ENCODE measurements at places on chromosomes 6 and 20.

DNA sequence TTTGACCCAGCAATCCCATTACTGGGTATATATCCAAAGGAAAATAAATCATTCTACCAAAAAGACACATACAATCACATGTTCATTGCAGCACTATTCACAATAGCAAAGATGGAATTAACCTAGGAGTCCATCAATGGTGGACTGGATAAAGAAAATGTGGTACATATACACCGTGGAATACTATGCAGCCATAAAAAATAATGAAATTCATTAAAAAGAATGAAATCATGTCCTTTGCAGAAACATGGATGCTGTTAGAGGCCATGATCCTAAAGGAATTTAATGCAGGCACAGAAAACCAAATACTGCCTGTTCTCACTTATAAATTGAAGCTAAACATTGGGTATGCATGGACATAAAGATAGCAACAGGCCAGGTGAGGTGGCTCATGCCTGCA lies 61.9 kb upstream of the BMP6 start:
- DNase-seq: no peak

DNA sequence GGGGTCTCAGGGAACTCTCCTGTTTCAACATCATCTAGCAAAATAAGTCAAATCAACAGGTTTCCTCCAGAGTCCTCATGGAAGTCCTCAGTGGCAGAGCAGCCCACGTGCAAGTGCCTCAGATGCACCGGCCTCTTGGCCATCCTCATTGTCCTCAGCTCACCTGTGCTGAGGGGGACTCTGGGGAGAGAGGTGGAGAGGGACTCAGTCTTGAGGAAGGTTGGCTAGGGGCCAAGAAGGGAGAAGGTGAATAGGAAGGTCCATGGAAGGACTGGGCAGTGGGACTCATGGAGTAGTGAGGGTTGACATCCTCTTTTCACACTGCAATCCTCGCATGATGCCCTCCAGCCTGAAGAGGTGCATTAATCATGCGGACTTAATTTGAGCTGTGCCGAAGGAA lies 77.9 kb upstream of the DUSP22 start:
- DNase-seq: no peak

GRCh38 chr6:148723484-148723883 lies 23.3 kb upstream of the UST start:
- no peak for DNase-seq

- no peak for DNase-seq
Observed at GRCh38 chr6:86459978-86460377, 477.4 kb upstream of the HTR1E start.

DNA sequence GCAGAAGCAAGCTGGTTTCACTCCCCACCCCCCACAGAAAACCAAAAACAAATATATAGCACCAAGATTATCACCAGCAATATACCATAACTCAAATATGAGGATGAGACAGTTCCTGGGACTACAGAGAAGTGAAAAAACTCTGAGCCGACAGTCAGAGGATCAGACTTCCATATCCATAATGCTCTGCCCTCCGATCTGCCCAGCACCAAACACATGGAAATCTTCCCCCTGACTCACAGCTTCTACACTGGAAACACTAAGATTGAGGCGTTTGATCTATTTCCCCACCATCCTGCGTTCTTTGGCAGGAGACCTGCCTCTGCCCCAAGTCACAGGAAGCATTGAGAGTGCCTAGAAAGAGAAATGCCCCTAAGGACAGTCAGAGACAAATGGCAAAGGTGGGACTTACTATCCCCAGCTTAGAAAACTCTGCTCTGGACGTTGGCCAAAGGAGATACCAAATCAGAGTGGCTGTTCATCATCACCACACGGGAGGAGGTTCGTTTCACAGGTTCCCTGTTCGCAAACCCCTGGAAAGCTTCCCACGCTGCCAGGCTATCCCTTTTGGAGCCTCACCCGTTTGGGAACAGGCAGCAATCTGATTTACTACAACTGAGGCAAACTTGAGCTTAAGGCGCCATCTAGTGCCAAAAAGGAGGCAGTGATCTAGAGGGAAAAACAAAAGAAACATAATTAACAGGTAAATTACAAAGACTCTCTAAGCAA lies 48.7 kb upstream of the SRSF6 start:
- DNase-seq: peak; percentile 8

DNA sequence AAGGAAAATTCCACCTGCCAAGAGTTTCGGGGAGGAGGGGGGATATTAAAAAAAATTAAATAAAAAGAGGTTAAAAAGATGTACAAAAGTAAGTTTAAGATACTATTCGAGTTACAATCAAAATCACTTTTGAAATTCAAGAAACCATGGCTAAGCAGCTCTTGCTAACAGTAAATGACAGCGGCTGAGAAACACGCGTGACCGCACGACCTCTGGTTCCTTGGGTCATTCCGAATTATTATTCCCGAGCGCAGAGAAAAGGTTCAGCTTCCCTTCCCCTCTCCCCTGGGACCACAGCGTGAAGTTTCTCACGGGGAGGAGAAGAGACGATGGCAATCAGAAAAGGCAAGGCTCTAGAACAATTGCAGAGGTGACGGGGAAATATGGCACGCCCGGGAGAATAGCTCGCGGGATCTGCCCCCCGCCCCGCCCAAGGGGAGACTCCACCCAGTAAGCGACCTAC lies 496 bp downstream of the TMEM242 start:
- DNase-seq: no peak

DNA sequence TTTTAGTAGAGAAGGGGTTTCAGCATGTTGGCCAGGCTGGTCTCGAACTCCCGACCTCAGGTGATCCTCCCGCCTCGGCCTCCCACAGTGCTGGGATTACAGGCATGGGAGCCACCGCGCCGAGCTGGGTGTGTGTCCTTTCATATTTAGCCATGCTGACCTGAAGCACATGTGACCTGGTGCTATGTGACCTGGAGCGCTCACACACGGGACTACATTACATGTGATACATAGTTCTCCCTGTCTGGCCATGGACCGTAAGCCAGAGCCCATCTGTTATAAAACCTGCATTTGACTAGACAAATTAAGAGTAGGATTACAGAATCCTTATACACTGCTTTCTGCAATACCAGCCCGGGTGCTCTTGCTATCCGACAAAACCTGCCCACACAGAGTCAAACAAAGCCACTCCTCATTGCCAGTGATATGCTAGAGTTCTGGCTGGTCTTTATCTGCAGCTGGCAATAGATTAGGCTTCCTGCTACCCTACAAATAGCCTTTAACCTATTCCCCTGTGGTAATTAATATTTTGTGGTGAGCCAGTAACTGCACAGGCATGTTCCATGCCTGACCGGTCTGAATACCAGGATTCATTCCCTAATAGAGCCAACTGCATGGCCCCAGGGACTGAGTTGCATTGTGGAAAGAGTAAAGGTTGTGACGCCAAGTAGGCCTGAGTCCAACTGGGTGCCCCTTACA lies 26.3 kb upstream of the FAM50B start:
- no peak for DNase-seq

DNA sequence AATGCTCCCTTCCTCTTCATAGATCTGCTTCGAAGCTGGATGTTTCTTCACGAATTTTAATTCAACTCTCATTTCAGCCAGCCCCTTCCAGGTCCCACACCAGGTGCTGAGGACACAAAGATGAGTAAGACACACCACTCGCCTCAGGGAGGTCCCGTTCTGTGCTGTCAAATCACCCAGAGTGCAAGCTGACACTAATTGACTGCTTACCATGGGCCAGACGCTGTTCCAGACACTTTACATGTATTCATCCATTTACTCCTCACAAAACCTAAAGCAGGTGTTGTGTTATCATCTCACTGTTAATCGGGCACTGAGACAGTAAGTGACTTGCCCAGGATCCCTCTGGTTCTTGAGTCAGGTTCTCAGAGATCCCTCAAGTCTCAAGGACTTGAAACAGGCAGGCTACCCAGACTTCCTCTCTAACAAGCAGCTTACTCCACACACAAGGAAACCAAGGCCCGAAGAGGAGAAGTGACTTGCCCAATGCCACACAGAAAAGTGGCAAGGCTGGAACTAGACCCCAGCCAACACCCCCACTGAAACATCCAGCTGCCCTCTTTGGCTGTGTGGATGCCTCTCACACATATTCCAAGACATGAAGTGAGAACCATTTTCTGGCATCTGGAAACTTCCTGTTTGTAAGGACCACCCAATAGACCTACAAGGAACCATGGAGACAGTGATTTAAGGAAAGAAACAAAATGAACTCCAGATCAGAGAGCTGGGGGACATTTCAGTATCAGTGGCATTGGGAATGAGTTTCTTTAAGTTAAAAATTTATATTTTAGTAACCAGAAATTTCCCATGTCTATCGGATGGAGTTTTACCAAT lies 174.5 kb downstream of the CDC5L start:
- no peak for DNase-seq

- DNase-seq: no peak
Observed at GRCh38 chr6:37074053-37074827, 68.8 kb downstream of the FGD2 start.

GRCh38 chr20:44111712-44112335 lies 75.2 kb downstream of the JPH2 start:
- no peak for DNase-seq

GRCh38 chr6:166573511-166574216 lies 12.8 kb downstream of the RAMACL start:
- DNase-seq: no peak

DNA sequence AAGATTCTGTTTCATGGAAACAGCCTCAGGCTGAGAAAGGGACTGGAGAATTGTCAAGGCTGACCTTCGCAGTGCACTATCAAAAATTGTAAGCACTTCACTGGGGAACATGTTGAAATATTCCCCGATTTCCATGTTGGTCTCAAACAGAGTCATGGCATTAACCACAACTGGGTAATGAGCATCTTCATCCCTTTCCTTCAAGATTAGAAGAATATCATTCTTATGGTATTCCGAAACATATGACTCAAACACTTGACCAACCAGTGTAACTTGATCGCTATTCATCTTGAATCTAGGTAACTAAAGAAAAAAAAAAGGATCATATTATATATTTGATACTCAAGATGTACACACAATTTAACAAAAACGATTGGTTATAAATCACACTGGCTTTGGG lies 3.5 kb downstream of the MCM9 start:
- no peak for DNase-seq

DNA sequence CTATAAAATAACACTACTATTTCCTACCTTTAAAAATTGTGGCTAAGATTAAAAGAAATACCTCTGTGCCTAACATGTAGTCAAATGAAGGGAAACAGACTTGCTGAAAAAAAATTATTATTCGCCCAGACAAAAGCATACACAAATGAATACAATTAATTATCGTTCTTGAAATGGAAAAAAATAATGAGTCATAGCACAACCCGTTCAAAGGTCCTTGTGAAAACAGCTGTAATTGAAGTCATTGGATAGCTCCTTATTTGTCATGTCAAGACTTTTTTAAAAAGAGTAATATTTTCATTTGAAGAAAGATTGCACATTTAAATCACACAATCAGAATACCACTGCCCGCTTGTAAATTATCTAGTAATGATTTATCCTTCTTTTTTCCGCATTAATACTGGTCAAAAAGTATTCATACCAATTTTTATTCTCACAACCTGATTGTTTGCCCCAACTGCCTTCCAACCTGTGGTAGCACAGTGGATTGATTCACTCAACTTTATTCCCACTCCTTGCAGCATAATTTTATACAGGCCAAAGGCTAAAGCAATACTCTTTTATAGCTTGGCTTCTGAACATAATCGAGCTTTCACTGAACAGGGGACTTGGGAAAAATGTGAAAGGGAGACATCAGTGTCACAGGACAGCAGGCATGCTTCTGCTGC lies 655.2 kb upstream of the MAP3K7 start:
- DNase-seq: peak; percentile 14

DNA sequence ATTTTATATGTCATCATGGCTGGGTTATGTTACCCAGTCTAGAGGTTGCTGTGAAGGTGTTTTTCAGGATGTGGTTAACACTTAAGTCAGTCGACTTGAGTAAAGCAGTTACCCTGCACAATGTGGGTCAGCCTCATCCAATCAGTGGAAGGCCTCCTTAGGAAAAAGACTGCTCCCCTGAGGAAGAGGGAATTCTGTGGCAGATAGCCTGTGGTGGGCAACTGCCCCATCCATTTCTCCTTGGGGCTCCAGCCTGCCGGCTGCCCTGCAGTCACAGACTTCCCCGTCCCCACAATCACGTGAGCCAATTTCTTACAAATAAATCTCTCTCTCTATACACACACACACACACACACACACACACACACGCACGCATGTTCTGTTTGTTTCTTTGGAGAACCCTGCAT lies 34.5 kb upstream of the MPC1 start:
- DNase-seq: no peak

DNA sequence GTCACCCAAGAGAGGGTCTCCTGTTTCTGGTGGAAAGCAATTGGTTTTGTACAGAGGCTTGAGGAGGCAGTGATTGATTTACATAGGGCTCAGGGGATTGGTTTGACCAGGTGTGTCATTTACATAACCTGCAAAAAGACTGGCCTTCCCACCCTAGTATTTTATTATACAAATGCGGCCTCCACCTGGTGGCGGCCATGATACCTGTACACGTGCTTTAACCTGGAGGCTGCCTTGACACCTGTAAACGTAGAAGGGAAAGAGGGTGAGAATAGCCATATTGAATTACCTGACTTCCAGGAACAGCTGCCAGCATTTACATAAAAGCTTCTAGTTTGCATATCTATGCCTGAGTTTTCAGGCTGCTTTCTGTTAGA lies 48.7 kb downstream of the HLA-DPB1 start:
- no peak for DNase-seq

GRCh38 chr6:41704028-41704427 lies 31.4 kb downstream of the TFEB start:
- DNase-seq: no peak

- peak; percentile 34 for DNase-seq
Observed at GRCh38 chr20:51447097-51447764, 95.3 kb downstream of the NFATC2 start.

DNA sequence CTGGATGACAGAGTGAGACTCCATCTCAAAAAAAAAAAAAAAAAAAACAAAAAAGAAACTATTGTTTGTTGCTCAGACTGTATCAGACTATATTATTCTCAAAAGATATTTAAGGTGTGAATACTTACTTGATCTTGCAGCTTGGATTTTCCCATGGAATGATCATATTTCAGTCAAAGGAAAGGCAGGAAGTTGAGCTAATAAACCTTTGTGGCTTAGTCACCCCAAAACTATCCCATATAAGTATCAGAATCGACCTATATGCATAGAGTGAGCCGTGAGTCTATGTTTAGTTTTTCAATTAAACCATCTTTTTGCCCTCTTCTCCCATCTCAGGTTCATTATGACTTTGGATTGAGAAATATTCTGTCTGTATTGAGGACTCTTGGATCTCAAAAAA lies 152.6 kb downstream of the DNAH8 start:
- DNase-seq: no peak

DNA sequence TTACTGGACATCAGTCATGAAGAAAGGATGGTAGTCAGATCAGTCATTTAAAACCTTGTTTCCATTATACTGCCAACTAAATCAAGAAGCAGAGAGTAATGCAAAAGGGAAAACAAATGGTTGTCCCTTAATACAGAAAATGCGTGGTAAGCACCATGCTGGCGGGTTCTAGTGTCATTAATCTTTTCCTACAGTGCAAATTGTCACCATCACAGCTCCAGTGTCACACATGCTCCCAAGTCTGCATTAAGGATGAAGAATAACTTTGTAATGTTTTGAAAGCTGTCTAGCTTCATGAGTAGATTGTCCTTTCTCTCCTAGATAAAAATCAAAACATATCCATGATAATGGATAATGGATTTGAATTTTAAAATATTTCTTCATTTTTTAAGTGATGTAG lies 735.6 kb downstream of the EPHA7 start:
- no peak for DNase-seq

Measured in NCI-H446 treated with DMSO at 0.1 percent for 48 hours (cell line).